GM04504 (cell line): ENCODE measurements at places on chromosomes 11 and 22.

GRCh38 chr11:44537679-44538078, 27.8 kb upstream of the CD82 start:
- no peak for DNase-seq

GRCh38 chr22:40641269-40641668, 4.8 kb upstream of the MRTFA start:
- no peak for DNase-seq

DNA sequence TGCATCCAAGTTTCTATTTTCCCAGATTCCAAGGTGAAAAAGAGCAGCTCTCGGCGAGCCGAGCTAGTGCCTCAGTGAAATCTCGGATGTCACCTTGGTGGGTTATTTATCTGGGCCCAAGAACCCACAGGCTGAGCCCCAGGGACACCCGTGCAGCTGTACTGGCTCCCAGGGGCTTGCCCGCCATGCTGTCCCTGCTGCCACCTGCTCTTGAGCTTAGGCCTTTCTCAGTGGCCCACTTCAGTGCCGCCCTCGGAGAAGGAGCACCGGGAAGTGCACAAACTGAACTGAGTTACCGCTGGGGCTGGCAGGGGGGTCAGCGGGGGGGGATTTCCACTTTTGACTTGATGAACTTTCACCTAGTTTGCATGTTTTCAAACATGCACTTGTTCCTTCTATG, 27.9 kb downstream of the CPT1A start:
- no peak for DNase-seq

GRCh38 chr11:13094930-13095687, 86.0 kb downstream of the RASSF10 start:
- DNase-seq = no peak
